ENCODE measurements at places on chromosomes 16 and 17.

- DNase-seq, result no peak
Measured at GRCh38 chr16:67356396-67356795, 29.8 kb downstream of the LRRC36 start.

DNA sequence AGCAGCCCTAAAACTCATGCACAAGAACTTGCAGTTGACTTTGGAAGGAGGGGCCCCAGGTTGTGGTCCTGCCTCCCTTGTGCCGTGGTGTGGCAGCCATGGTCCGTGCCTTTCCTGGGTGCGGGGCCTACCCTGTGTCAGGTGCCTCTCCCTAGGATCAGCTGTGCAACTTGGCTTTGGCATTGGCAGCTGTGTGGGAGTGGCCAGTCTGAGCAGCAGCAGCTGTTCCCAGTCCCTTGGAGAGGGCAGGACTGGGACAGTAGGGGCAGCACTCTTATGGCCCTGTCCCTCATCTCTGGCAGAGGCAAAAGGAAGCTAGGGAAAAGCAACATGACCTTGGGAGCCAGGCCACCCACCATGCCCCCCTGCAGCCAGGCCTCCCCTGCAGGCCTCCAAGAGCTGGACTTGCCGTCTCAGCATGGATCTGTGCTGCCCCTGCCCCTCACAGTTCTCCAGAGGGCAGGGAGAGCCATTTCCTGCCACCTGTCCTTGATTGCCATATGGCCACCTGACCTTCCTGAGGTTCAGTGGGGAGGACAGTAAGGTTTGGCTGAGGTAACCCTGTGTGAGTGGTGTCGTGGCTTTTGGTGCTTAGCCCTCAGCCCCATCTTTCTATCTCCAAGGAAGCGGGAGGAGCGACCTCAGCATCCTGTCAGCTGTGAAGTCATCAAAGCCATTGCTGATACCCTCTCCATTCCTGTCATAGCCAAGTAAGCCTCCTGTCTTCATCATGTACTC, 15.5 kb upstream of the NFATC3 start:
- peak; percentile 36 for DNase-seq

- DNase-seq, result no peak
Measured at GRCh38 chr16:59173408-59173831, 439.3 kb upstream of the GOT2 start.

- no peak for DNase-seq
Measured at GRCh38 chr17:13491916-13492736, 109.6 kb downstream of the HS3ST3A1 start.

- no peak for DNase-seq
Measured at GRCh38 chr16:1485847-1486496, 2.8 kb downstream of the PTX4 start.

GRCh38 chr16:78990309-78990701, 610.2 kb downstream of the MAF start:
- no peak for DNase-seq

- peak; percentile 80 for DNase-seq
Measured at GRCh38 chr16:3074860-3075522, 9.6 kb downstream of the IL32 start.

DNA sequence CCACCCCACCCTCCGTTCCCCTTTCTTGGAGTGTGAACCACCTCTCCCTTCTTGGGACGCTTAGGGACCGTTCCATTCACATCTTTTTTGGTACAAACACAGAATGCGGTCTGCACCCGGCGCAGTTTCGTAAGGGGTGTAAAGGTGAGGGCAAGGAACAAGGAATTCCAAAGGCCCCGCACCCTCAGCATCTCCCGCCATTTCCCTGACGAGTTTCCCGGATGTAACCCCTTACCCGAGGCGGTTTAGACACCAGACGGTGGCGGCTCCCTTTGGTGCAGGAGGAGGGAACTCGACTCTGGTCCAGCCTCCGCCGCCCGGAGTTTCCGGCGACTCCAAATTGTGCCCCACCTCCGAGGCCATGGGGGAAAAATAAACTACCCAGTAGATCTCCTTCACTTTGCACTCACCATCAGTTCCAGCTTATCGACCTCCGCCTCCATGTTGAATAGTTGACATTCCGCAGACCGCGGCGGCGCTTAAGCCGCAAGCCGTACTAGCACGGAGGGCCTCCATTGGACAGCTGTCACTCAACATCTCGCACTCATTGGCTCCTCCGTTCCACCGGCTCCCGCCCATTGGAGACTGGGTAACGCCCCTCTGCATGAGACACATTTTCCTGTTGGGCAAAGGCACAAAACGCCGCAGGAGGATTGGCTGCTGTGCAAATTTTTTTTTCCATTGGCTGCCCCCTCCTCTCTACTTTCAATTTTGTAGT, at the start of gene SKA2:
Gene SKA2 (minus strand): TSS at position 466 of the 718 bp plus-strand sequence. CDS start 23 bp downstream, at position 443.
- DNase-seq, result peak; percentile 89

GRCh38 chr17:61720016-61720795, 129.2 kb upstream of the NACA2 start:
- no peak for DNase-seq

- DNase-seq, result no peak
Measured at GRCh38 chr16:14522671-14523070, 107.4 kb downstream of the PARN start.

DNA sequence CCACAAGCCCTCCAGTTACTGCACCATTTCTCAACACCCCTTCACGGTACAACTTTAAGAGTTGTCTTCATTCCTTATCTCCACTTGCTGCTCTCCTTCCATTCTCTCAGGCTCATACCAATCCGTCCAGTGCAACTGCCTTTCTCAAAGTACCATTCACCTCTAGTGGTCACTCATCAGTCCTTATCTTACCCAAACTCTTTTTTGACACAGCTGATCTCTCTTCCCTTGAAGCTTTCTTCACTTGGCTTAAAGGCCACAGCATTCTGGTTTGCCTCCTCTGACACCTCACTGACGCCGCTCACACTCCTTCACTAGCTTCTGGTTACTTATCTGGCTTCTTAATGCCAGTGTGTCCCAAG, 24.9 kb downstream of the UBE2G1 start:
- no peak for DNase-seq

GRCh38 chr17:72063756-72064450, 56.9 kb upstream of the SOX9 start:
- DNase-seq, result no peak

DNA sequence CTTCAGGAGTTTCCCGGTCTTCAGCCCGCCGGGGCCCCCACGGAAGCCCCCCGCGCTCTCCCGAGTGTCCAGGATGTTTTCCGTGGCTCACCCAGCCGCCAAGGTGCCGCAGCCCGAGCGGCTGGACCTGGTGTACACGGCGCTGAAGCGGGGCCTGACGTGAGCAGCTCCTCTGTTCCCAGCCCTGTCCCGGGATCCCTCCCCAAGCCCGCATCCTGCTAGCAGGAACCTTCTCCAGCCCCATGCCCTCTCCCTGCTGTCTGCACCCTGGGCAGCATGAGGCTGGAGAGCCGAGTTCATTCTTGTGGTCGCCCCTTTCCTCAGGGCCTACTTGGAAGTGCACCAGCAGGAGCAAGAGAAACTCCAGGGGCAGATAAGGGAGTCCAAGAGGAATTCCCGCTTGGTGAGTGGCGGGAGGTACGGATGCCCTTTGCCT, 10.1 kb downstream of the RIPOR1 start:
- DNase-seq, result no peak

- DNase-seq, result peak; percentile 23
Measured at GRCh38 chr16:11384956-11385586, 39.8 kb downstream of the RMI2 start.

- peak; percentile 99 for DNase-seq
Measured at GRCh38 chr17:3723556-3724377, at the start of gene HASPIN. TSS of gene HASPIN (plus strand) at chr17:3723903. CDS start at chr17:3723936, 33 bp downstream.

- no peak for DNase-seq
Measured at GRCh38 chr16:71287911-71288310, 1.3 kb downstream of the CMTR2 start.

- peak; percentile 46 for DNase-seq
Measured at GRCh38 chr16:30892670-30893416, 1.0 kb downstream of the BCL7C start.

GRCh38 chr16:17252701-17253100, 218.1 kb downstream of the XYLT1 start:
- DNase-seq, result no peak

- no peak for DNase-seq
Measured at GRCh38 chr17:8072729-8073461, 14.6 kb downstream of the ALOX12B start.

GRCh38 chr16:3075523-3075915, 10.1 kb downstream of the IL32 start:
- DNase-seq, result no peak

DNA sequence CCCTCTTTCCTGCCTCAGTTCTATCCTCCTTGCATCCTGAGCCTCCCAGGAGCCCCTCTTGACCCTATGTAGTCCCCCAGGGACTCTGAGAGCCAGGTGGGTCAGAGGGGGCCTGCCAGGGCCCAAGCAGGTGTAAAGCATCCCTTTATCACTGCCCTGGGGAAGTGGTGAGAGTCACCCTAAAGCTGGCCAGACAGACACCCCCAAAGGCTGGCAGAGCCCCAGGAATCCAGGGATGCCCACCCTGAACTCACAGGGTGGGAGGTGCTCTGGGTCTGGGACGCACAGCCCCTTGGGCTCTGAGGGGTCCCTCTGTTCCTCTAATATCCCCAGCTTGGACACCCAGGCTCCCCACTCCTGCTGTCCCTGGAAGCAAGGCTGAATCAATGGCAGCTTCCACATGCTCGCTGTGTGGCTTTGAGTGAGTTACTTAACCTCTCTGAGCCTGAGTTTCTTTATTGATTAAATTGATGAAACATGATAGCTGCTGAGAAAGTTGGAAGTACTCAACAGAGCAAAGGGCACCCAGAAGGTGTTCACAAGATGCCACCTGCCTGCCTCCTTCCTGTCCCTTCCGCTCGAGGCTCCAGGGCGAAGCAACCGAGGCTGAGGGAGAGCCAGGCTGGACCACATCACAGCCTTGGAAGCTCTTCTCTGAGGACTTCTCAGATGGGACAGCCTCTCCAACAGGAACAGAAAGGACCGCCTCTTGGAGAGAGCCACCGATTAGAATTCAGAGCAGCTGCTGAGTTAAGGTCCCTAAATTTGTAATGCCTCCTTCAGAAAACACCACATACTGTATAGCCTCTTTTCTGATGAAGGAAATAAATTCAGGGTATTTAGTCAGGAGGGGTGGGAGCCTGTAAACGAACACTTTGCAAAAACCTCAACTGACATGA, 67.1 kb upstream of the DOC2B start:
- DNase-seq, result no peak

DNA sequence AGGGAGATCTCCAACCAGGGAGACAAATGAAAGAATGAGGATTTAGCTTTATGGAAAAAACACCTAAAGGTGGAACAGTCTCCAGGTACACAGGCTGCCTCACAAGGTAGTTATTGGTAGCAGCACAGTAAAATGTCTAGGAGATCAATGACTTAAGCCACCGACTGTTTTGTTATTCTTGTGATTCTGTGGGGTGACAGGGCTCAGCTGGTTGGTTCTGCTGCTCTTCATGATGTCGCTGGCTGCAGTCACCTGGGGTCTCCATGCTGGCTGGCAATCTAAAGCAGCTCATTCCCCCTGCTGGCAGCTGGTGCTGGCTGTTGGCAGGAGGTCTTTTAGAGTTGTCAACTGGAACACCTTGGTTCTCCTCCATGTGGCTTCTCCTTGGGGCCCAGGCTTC, 69.2 kb downstream of the FOXL1 start:
- no peak for DNase-seq

GRCh38 chr17:5861854-5862253, 208.3 kb upstream of the WSCD1 start:
- DNase-seq, result no peak

DNA sequence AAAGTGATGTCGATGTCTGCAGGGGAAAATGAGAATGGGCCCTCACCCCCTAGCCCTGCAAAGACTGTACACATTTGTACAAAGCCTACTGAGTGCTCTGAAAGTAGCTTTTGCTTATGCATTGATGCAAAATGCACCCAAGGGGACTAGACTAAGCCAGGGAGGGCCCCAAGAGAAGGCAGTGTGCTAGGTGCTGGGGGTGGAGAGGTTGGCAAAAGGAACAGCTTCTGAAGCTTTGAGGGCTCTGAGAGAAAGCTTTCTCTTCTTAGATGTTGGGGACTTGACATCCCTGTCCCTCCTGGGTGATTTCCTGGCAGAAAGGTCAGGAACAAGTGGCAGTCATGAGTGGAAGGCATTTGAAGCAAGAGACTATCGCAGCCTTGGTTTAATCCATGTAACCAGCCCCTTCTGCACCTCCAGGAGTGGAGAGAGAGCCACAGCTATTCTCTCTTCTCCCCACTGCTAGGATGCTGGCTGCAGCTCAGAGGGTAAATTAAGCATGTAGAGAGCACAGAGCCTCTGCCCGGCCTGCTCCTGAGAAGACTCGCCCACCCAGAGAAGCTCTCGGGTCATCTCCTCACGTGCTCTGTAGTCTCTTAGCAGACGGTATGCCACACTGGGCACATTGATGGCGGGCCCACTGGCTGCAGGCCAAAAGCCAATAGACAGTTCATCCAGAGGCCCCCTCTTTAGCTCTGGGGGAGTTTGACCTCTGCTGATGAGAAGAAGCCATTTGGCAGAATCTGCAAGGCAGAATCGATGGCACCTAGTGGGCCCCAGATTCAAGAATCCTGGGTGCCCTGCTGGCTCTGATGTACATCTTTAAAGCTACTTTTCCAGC, 221.4 kb downstream of the MSI2 start:
- DNase-seq, result no peak

DNA sequence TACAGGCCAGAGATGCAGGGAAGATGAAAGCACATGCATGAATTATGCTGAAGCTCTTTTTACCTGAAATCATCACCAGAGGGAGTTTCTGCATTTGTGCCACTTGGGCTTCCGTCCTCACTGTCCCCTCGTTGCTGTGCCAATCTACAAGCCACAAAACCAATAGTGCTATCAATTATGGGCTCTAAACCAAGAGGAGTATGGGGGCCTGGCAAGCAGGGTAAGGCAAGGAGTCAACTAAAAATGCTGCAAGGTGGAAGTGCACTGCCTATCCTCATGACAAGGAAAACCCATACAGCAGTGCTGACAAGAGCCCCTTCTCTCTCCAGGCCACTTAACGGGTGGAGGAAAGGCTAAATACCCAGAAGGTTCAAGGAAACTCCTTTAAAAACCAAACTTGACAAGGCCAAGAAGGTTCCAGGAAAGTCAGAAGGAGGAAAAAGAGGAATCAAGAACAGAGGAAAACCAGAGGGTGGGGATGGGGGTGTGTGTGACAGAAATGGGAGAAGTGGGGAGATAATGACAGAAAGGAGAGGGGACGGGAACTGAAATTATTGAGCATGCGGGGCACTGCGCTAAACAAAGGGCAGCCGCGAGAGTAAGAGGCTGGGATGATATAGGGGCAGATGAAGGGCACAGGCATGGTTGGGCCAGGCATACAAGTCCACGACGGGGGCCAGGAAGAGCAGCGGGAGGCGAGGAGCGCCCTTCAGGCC, 674 bp downstream of the C17orf75 start:
- peak; percentile 57 for DNase-seq

- no peak for DNase-seq
Measured at GRCh38 chr17:31415640-31416502, 24.4 kb downstream of the RAB11FIP4 start.

- peak; percentile 82 for DNase-seq
Measured at GRCh38 chr17:60435244-60436167, 13.2 kb downstream of the CHCT1 start.

- DNase-seq, result peak; percentile 87
Measured at GRCh38 chr17:28726627-28727491, 826 bp upstream of the TLCD1 start.

- no peak for DNase-seq
Measured at GRCh38 chr17:41483991-41484826, 3.3 kb upstream of the KRT35 start.

Measured in GM13976 (cell line).